ENCODE measurements at places on chromosomes 2 and 18.

- no peak for ATAC-seq
These were observed 39.0 kb downstream of the CHN1 start for GRCh38 chr2:174965992-174966744.

GRCh38 chr2:190183539-190183938 lies 121.0 kb upstream of the MSTN start:
- no peak for ATAC-seq

DNA sequence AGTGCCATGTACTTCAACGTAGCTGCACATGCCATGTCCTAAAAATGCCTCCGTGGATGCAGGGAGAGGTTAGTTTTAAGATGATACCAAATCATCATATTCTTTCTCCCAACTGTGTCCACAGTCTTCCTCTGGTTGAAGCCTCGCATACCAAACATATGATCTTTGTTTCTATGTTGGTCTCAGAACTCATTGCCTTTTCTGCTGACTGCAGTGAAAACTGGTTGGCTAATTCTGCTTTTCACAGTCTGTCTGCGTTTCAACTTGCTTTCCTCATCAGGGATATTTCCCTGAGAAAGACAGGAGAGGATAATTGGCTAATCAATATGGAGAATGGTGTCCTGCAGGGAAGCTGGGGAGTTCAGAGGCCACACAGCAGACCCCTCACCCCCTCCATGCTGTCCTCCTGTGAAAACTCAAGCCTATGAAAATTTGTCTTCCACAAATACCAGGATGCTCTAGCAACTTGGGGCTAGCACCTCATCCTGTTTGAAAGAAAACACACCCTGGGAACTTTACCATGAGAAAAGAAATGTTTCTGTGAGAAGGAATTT lies 192.2 kb upstream of the PXDN start:
- ATAC-seq = no peak

- ATAC-seq = no peak
These were observed 7.3 kb upstream of the PROM2 start for GRCh38 chr2:95266781-95267430.

GRCh38 chr2:238968616-238969384 lies 120.9 kb downstream of the TWIST2 start:
- no peak for ATAC-seq

GRCh38 chr2:215415820-215416577 lies 19.9 kb downstream of the FN1 start:
- no peak for ATAC-seq

DNA sequence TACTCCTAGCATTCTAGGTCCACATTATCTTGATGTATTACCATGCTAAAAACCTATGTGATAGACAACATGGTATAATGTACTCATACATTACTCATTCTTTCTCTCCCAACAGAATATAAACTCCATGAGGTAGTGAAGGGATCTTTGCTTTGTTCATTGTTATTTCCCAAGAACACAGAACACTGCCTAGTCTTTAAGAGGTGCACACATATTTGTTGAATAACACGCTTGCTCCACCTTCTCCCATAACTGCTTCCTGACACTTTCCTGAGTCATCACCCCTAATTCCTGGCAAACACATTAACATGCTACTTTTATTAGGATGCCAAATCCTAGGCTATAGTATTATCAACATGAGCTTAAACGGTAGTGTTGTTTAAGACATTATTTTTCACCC lies 41.3 kb downstream of the REV1 start:
- ATAC-seq = peak; percentile 97

DNA sequence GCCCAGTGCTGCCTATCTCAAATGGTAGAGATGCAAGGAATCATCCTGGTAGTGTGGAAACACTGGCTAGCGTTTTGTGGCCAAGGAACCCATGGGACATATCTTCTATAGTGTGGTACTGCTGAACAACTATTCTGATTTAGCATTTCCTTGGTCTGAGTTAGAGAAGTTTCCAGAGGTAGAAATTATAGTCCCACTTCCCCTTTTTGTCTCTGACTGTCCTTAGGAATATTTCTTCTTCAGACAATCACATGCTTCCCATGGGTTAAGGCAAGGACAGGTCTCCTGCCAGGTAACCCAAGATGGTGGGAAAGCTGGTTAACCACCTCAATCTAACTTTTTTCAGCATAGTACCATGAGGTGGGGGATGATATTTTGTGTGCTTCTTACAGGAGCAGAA lies 729.5 kb upstream of the LRRTM4 start:
- ATAC-seq = no peak

DNA sequence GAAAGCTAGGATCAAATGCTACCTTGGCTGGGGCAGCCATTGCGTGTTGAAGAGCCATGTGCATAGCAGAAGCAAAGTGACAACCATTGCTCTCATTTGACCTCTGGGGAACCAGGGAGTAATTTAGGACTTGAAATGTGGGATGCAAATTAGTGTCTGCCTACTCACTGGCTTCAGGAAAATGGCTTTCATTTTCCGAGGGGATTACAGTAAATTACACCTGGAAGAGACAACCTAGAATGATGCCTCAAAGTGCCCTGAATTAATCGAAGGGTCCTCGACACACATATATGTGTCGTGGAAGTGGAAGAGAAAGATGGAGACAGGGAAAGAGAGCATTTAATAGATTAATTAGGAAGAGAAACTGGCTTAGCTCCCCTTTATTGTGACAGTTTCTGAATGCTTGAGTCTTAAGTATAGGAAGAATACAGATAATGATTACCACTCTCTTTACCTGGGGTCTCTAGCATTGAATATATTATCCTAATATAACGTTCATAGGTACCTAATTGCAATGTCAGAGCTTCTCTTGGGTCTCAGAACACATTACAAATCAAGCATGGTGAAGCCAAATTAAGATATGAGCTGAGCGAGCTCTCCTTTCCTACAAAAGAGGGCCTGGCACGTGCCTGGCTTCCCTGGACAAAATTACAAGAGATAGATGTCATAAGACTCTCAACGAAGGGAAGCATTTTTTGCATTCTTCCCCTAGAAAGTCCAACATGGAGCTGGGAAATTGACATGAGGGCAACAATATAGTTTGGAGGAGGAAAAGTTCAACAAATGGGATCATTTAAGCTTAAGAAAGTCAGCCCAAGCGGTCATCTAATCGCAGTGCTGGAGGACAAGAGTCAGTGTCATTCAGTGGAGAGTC lies 59.5 kb downstream of the MYCN start:
- no peak for ATAC-seq

DNA sequence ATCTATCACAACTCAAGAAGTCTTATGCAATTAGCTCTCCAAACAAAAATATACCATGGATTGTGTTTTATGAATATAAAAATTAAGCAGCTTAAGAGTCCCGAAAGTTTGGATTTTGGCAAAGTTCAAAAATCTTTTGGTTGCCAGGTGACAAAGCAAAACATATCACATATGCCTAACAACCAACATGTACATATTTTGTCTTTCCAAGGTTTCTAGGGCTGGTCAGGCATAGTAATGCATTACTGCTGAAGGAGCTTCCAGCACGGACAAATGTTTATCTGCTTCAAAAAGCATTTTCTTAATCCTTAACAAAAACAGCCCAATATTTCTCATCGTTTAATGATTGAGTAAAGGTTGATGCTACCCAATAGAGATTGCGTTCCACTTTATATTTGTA lies 1327.1 kb upstream of the ZEB2 start:
- no peak for ATAC-seq

DNA sequence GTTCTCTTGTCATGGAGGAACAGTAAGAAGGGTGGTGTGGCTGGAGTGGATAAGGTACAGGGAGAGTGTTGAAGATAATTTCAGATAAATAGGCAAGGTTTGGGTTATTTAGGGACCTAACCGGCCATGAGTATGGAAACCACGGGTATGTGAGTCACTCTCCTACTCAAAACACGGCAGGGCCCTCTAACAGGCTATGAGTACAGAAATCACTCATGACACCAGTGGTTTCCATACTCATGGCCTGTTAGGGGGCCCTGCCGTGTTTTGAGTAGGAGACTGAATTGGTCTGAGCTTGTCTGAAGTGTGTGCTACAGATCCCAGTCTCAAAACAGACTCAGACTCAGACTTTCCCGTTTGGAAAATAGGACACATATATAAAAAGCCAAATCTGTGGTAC lies 428.4 kb upstream of the HNMT start:
- no peak for ATAC-seq

DNA sequence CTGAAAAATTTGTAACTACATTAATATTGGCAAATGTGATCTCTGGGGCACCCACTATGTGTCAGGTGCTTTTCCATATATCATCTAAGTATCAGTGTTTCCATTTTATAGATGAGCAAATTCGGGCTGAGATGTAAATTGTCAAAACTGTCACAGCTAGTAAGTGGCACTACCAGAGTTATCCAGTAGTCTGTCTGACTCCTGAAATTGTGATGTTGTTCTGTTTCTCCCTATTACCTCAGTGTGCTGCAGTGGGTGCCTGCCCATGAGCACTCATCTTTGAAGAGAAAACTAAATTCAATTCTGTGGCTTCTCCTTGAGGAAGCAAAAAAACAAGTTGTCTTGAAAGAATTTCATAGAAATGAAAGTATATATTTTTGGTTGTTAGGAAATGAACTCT lies 467.4 kb upstream of the FANCL start:
- ATAC-seq = no peak

DNA sequence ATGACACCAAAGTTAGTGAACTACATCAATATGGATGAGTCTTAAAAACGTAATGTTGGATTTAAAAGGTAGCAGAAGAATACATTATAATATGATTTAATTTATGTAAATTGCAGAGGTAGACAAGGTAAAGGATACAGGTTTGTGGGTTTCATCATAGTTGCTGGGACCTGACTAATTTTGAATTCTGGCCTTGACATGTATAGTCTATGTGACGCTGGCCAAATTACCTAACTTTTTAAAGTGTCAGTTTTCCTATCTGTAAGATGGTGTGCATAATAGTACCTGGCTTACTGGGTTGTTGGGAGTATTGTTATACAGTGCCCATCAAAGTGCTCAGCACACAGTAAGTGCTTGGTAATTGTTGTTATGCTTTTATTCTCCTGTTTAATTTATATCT lies 34.5 kb downstream of the GALNT1 start:
- ATAC-seq = peak; percentile 62

DNA sequence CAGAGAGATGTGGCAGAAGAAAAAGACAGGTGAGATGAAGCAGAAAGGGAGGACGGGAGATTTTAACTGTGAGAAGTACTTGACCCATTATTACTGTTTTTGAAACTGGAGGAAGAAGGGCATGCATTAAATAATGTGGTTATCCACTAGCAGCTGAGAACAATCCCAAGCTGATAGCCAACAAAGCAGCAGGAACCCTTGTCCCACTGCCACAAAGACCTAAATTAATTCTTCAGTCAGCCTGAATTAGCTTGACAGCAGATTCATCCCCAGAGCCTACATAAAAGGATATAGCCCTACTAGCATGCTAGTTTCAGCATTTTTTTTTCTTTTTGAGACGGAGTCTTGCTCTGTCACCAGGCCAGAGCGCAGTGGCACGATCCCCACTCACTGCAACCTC lies 19.5 kb upstream of the REG3A start:
- ATAC-seq = no peak

DNA sequence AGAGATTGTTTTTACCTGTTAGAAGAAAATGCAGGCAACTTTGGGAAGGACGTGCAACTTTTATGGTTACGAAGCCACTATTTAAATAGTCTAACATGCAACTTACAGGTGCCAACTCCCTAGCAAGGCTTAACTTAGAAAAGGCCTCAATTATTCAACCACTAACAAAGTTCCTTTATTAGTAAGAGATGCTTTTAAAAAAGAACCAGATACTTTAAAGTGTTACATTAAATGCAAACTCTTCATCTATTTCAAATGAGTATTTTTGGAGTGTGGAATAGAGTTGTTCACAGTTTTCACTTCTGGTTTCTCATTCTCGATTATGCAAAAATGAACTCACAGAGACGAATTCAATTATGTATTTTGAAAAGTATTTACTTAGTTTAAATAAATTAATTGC lies 51.7 kb downstream of the PELI1 start:
- no peak for ATAC-seq

DNA sequence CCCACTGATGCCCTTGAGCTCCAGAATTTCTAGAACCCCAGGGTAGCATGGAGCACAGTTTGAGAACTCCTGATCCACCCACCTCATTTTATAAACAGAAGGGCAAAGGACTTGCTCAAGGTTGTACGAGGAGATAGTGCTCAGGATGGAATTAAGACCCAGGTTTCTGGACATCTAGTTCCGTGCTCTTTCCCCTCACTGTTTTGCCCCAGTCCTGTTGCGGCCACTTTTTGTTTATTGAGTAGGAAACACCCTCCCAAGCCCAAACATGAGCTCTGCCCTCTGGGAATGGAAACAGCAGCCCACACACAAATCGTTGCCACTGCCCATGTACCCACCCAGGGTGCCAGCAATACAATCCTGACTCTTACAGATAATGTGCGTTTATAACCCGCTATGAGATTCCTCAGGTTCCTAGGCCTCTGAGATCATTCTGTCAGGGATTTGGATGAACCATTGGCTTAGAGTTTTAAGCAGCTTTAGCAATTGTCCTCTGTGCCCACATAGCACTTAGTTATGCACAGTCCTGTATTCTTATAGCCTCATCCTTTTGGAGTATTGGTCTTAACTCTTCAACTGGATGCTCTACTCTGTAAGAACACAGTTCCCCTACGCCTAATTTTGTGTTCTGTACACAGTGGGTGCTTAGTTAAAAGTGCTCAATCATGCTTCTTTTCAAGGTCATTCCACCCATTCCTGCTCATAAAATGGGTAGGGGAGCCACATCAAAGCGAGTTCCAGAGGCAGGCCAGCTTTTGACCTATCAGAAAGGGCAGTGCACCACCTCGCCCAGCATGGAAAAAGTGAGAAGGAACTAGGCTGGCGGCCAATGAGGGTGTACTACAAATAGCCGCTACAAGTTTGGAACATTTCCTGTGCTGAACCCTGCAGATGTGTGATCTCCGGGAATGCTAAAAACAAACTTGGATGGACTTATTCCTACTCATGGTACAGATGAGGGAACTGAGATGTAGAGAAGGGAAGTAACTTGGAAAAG lies 60.3 kb upstream of the IGFBP2 start:
- ATAC-seq = peak; percentile 51

- no peak for ATAC-seq
These were observed 1849.9 kb upstream of the CELF4 start for GRCh38 chr18:39415471-39415870.

DNA sequence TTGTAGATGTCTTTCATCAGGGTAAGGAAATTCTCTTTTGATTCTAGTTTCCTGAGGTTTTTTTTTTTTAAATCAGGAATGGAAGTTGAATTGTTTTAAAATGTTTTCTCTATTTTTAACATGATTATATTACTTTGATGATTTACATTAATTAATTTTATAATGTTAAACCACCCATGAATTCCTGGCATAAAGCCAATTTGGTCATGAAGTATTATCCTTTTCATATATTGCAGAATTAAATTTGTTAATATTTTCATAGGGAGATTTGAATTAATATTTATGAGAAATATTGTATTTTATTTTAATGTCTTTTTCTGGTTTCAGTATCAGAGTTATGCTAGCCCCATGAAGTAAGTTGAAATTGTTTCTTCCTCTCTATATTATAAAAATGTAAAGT lies 144.6 kb downstream of the MAIP1 start:
- no peak for ATAC-seq

GRCh38 chr18:2597639-2598038 lies 26.3 kb downstream of the NDC80 start:
- no peak for ATAC-seq

- ATAC-seq = peak; percentile 84
These were observed at the start of gene CABYR for GRCh38 chr18:24138789-24139616. TSS of gene CABYR (plus strand) at chr18:24139062. CDS start at chr18:24143115, 4,053 bp downstream.

Measured in esophagus mucosa (tissue), 1 donor.